NCI-H2081 treated with DMSO at 0.1 percent for 48 hours (cell line): ENCODE measurements at places on chromosomes 6 and 20.

DNA sequence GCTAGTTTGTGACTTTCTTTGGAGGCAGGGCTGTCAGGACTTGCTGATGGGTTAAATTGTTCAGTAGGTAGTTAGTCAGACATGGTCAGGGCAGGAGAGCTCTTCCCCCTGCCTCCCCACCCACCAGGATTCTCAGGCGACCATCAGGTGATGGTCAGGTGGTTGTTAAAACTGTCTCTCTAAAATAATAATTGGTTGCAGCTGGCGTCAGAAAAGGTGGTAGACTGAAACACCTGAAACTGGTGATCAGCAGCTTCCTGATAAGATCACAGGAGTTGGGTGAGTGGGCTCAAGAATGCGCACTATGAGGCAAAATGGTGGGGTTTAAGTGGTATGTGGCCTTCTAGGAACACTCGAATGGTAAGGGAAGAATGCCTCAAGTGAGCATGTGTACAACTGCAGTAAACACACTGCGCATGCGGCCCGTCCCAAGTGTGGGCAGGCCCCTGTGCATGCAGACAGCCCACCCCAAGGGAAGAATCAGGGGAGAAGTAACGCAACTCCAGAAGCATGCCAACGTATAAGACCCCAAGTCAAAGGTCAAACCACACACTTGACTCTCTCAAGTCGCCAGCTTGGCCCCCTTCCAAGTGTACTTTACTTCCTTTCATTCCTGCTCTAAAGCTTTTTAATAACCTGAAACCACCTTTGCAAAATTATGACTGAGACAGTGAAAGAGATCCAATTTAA, 7.9 kb upstream of the BLCAP start:
- no peak for DNase-seq

- DNase-seq, result no peak
Measured at GRCh38 chr20:57212534-57213276, 53.7 kb downstream of the BMP7 start.

GRCh38 chr6:44540881-44541280, 153.4 kb downstream of the CDC5L start:
- no peak for DNase-seq

DNA sequence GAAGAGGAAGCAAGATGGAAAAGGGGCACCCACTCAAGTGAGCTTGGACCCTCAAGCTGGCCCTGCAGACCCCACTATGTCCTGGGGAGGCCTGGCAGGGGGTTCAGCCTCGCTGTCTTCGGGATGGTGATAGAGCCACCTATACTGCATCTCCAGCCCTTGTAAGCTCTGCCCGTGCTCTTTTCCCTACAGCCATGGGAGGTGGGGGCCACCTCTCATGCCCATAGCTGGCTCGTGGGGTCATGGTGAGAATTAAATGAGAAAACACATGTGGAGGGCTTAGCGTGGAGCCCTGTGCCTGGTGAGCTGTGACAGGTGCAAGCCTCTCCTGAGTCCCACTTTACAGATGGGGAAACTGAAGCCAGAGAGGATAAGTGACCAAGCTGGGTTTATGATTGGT, 27.7 kb downstream of the PCK1 start:
- no peak for DNase-seq

DNA sequence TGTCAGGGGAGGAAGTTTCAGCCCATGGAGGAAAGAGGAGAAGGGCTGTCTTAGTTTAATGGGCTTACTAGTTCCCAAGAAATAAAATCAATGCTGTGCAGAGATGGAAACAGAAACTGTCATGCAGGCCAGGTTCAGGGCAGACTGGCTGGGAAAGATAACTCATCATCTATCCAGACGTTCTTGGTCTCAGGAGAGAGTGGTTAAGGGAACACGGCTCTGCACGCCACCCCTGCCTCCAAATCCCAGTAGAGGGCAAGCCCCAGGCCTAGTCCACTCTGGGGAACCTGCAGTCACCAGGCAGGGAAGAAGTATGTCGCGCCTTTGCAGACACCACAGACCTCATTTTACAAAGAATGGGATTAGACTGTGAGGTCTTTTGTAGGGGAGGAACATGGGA, 12.5 kb downstream of the ALDH8A1 start:
- no peak for DNase-seq

DNA sequence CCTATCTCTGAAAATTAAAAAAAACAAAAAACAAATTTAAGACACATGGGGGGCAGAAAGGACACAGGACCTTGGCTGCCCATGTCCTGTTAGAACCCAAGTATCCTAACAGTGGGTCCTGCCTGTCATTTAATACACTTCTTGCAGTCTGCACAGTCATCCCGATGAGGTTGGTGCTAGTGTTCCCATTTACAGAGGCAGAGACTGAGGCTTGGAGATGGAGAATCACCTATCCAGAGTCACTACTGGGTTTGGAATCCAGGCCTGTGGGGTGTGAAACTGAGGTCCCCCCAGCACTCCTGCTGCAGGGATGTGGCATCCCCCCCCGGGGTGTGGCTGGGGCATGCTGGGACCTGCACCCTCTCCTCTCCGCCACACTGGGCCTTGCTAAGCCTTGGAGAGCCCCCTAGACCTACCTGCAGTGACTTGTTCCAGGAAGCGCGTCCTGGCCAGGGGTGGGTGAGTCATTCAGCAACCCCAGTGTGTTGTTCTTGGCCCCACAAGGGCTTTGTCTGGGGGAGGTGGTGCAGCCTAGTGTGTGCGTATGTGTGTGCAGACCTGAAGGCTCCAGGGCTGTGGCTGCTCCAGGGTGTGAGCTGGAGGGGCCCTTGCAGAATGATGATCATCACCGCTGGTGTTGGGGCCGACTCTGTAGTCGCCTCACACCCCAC, 49.7 kb downstream of the BCAS4 start:
- no peak for DNase-seq

DNA sequence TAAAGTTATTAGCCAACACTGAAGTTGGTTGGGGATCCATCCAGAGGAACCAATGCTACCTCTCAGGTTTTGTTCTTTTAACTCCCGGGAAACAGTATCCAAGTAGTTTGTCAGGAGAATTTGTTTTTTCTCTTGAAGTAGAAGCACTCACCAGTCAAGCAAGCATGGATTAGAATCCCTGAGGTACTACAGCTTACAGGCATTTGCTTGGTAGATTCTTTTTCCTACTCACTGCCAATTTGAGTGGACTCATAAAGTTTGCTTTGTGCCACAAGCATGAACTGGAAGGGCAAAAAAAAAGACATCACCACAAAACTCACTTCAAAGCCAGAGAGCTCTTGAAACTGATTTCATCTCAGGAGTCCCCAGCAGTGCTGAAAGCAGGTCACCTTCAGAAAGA, 167.4 kb downstream of the MBOAT1 start:
- DNase-seq, result no peak

- DNase-seq, result no peak
Measured at GRCh38 chr20:555976-556385, 12.4 kb upstream of the CSNK2A1 start.

DNA sequence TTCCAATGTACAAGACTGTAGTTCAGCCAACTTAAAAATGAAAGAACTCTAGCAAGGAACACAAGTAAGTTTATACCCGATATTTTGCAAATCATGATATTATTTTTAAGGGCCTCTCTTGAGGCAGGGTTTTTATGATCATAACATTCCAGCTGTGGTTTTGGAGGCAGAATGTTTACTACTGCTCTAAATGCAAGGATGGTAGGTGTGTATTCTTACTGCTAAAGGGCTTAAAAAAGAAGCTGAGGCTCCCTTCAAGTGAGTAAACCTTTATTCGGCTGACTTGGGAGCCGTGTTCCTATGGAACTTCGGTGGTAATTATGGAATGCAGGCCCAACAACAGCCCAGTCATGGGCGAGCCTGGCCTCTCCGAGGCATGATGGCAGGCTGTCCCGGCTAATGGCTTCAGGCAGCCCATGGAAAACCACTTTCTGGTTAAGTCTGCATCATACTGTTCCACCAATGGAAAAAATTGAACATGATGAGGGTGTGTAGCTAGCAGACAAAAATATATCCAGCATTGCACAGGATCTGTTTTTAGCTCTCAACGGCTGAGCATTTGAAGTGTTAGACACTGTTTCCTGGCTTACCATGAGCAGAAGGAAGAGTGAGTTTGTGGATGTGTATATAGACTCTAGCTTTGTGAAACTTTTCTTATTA, 111.5 kb downstream of the TIAM2 start:
- no peak for DNase-seq

DNA sequence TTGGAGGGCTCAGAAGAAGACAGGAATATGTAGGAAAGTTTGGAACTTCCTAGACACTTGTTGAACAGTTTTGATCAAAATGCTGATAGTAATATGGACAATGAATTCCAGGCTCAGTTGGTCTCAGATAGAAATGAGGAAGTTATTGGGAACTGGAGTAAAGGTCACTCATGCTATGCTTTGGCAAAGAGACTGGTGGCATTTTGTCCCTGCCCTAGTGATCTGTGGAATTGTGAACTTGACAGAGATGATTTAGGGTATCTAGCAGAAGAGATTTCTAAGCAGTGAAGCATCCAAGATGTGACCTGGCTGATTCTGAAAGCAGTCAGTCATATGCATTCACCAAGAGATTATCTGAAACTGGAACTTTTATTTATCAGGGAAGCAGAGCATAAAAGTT, 45.1 kb downstream of the FRK start:
- DNase-seq, result no peak

DNA sequence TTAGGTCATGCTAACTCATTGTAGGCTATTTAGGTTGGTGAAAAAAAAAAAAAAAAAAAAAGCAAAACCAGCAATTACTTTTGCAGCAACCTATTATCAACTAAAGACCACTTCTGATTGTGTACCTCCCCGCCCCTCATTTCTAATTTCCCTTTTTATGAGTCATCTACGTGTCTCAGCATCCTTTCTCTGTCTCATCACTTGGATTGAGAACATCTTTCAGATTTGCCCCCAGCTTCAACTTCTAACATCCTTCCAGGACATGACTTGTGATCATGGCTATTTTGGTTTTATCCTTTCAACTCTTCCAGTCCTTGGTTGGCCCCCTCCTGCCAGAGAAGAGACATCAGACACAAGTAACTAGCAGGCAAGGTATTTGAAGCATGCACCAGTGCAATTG, 156.7 kb upstream of the CCN2 start:
- DNase-seq, result no peak

- no peak for DNase-seq
Measured at GRCh38 chr20:55229451-55229850, 754.1 kb downstream of the DOK5 start.

DNA sequence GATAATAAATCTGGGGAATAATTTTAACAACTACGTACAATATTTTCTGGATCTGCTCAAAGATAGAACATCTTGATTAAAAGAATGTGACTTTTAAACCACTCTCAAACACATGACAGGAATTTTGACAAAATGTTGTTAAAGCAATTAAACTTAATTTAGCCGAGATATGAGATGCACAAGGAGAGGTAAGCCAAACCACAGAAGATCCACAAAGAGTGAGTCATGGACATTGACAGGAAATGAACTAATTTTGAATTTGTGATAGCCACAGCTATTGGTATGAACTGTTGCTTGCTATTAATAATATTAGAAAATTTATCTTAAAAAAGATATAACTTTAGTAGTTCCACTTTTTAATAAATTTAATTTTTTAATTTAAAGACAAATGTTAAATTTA, 27.8 kb upstream of the VGLL2 start:
- no peak for DNase-seq

DNA sequence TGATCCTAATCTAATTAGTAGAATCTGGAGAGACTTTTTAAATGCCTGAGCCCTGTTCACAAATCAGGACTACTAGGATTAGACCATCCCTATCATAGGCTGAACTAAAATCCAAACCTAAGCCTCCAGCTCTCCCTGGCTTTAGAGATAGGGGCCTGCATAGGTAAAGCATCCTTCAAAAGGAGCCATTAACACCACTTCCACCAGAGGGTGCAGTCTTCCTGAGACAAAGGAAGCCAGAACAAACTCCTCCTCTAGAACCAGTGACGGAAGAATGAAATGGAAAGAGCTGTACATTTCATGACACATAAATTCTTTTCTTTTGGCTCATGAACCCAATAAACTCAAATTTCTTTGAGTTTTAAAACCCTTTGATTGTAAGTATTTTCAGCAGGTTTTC, 291.2 kb upstream of the ADGRB3 start:
- DNase-seq, result peak; percentile 48

GRCh38 chr6:5587648-5588047, 326.3 kb downstream of the FARS2 start:
- no peak for DNase-seq

GRCh38 chr6:130526466-130526865, 160.6 kb downstream of the TMEM200A start:
- DNase-seq, result no peak

DNA sequence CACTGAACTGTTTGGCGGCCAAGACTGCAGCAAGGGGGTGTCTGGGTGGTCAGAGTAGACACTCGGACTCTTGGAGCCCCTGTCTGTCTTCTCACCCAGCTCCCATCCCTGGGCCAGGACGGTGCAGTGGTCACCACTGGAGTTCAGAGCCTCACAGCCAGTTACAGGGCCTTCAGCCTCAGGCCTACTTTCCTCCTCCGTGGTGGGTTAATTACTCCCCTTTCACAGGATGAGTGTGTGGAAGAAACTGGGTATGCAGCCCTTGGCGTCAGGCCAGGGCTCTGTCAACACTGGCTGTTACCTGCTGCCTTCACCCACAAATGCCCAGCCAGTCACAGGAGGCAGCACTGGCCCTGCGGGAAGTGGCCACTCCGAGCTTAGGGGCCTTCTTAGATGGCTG, 1.8 kb upstream of the YTHDF1 start:
- DNase-seq, result no peak

- no peak for DNase-seq
Measured at GRCh38 chr6:159473475-159474263, 219.4 kb downstream of the SOD2 start.

GRCh38 chr6:88008411-88008810, 39.2 kb upstream of the SPACA1 start:
- no peak for DNase-seq

DNA sequence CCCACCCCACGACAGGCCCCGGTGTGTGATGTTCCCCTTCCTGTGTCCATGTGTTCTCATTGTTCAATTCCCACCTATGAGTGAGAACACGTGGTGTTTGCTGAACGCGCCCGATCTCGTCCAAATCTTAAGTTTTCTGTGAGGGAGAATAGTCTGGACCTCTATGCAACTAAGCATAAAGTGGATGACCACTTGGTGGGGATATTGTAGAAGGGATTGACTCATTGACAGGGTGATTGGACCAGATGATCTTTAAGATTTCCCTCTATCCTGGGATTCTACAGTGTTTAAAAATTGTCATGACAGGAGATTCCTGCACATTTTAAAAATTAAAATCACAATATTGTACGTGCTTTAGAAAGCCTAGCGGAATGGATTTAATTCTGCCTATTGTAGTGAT, 141.3 kb downstream of the TRMT11 start:
- no peak for DNase-seq

- no peak for DNase-seq
Measured at GRCh38 chr6:168996356-168996625, 257.4 kb downstream of the THBS2 start.
